ENCODE measurements at places on chromosomes 1 and 21. TPM values are rescaled to one million over a fixed set of nuclear protein-coding genes. Genes with fewer than 3 reads are reported as not detected.

The SFN gene
- not detected for total RNA-seq

The APOBEC4 gene
- not detected for total RNA-seq

The UBE2U gene
- not detected for total RNA-seq

The SLC39A1 gene
- 90.2 TPM for total RNA-seq

The IGSF3 gene
- total RNA-seq, result 1.2 TPM

Measured in tibial nerve (tissue), 4 donors.